AG04449 (cell line): ENCODE measurements at places on chromosomes 12 and 14.

DNA sequence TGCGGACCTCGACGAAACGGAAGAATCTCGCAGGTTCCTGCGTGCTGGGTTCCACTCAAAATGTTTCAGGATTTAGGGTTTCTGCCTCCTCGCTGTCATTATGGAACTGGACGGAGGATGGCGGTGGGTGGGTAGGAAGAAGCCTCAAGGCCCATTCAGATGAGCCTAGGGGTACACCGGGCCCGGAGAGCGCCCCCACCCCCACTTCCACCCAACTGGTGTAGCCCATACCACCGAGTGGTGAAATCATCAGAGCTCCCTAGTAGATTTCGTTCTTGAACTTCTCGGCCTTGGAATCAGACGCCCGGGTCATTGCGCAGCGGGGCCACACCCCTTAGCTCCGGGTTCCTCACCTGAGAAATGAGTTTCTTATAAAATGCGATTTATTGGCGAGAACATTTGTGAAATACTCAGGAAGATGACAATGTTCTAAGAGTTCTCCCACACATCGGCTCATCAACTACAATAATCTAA, 13.3 kb upstream of the TBX3 start:
- no peak for DNase-seq

DNA sequence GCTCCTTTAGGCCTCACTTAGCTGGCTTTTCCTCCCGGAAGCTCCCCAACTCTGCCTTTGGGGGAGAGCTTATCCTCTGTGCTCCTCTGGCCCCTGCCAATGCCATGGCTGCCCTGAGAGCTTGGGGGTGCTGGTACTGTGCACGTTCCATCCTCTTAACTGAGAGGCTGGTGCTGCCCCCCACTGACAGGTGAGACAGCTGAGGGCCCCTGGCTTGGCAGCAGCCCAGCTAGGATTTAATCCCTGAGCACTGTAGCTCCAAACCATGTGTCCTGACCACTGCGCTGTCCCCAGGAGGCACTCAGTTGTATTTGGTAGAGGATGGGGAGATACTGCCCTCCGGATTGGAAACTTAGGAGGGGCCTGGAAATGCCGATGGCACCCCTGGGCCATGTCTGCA, 46.1 kb downstream of the UBE3B start:
- DNase-seq: no peak

DNA sequence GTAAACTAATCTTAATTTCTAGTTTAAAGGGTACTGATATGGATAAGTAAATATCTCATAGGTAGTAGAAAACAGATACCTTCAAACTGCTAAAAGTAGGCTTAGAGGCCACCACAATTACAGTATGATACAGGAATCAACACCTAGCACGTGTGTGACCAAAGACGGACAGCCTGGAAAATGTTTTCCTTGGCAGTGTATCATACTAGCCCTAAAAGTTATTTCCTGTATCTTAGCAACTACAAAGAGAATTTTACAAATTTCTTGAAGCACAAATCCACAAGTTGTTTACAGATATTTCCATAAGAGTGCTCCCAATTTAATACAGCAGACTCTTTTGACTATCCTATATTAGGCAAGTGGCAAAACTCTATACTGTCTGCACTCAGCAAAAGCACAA, 106.0 kb downstream of the ITPR2 start:
- no peak for DNase-seq

DNA sequence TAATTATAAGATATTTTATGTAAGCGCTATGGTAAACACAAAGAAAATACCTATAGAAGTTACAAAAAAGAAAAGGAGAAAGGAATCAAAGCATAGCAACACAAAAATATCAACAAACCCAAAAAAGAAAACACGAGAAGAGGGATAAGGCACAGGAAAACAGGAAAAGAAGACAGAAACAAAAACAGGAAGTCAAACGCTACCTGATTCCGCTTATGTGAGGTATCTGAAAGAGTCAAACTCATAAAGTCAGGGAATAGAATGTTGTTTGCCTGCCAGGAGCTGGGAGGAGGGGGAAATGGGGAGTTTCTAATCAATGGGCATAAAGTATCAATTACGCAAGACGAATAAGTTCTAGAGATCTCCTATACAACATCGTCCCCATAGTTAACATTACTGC, 39.9 kb upstream of the GPR132 start:
- no peak for DNase-seq

DNA sequence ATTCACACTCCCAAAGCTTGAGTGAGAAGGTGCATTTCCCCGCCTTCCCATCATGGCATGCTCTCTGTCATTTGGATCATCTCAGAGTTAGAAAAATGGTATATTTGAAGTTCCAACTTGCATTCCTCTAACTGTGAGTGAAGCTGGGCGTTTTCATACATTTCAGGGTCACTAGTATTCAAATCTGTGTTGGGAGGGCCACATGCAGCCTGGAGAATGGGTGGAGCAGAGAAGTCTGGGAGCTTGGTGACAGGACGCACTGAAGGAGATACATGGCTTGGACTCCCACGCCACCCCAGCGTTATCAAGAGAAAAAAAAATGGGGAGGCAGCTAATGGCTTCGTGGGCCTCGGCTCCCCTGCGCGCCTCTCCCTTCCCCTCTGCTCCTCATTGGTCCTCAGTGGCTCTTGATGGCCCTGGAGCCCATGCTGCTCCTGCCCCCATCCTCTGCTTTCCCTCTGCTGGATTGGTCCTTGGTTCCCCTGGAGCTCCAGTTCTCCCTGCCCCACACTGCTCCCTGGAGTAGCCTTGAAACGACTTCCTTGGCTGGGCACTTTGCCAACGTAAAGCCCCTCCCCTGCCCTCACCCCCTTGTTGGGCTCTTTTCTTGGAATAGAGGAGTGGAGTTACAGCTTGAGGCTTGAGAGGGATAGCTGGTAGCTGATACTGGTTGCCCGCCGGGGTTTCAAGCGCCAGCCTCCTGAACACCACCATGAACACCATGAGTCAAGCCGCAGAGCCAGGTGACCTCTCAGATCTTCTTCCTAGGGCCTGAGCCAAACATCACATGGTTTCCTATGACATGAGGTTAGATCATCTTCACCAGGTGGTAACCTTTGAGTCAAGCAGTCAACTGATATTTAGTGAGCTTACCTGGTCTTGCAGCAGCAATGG, 139.6 kb downstream of the PRKCH start:
- no peak for DNase-seq

- no peak for DNase-seq
Observed at GRCh38 chr12:123150744-123151456, at the start of gene PITPNM2. PITPNM2 (minus strand) TSS chr12:123151090; CDS start chr12:123034590, 116,500 bp downstream.

GRCh38 chr14:23364164-23365035, 572 bp downstream of the EFS start:
- no peak for DNase-seq

DNA sequence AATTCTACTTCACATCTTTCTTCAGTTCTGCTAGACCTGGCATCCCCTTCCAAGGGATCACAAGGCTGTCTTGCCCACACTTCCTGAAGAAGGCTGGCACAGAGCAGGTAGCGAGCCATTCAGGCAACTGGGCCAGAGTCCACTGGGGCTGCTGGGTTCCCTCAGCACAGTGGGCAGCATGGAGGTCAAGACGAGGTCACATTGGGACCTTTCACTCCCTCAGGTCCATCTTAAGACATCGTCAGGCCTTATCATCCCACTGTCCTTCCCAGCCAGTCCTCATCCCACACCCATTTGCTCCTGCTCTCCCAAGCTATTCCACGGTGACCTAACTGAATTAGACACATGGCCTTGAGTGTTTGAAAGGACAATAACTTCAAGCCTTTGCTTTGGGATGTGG, 143.1 kb upstream of the HIF1A start:
- no peak for DNase-seq

- no peak for DNase-seq
Observed at GRCh38 chr14:56150645-56151345, 32.6 kb downstream of the PELI2 start.
